ENCODE measurements at places on chromosomes 3 and 15. TPM values are rescaled to one million over a fixed set of nuclear protein-coding genes. Genes with fewer than 3 reads are reported as not detected.
A peak's percentile ranks its signal among the peaks of the same experiment; 100 is the strongest.

DNA sequence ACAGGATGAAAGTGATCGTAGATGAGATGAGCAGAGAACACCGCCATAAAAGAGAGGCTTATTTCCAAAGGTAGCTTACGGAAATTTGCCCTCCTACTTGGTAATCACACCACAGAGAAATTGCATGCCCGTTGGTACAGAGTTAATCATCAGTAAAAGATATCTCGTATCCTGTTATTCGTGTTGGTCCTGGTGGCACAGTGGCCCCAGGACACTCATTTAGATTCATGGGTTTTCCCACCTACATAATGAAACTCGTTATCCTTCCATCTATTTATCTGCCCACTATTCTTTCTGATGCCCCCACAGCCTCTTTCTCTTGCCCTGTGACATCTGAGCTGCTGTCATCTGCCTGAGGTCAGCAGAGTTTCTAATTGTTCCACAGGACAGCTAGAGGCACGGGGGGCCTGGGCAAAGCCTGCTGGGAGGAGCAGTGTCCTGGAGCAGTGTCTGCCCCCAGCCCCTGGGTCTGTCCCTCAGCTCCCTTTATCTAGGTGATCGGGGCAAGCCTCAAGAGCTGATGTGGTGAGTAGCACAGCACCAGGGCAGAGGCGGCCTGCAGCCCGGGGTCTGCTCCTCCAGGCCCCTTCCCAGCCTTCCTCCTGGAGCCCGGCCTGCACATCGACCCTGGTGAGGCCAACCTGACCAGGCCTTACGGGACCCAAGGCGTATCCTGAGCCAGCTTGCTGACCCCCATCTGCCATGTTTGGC, 42.2 kb downstream of the PXYLP1 start:
- H3K4me3 ChIP-seq, result no peak overlapping the region
- no peaks in the 10 kb centered on the region for H3K27me3 ChIP-seq
- no peaks in the 10 kb centered on the region for H3K36me3 ChIP-seq
- H3K27ac ChIP-seq, result no peak overlapping the region
- DNase-seq, result no peak

DNA sequence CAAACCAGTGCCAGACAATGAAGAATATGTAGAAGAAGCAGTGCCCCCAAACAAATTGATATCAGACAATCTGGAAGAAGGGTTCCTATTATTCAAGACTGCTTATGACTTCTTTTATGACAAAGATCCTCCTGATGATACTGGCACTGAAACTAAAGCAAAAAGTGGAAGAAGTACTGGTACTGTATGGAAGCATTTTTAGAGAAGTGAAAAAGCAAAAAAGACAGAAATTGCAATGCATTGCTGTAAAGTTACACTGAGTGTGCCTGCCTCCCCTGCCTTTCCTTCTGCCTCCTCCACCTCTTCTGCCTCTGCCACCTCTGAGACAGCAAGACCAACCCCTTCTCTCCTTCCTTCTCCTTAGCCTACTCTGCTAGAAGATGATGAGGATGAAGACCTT, 167.6 kb downstream of the PLCL2 start:
- H3K4me1 ChIP-seq, result peaks cover 13% of the 10 kb centered on the region
- no peak overlapping the region for H3K4me3 ChIP-seq
- H3K36me3 ChIP-seq, result no peaks in the 10 kb centered on the region
- H3K27ac ChIP-seq, result no peak overlapping the region
- DNase-seq, result no peak
- no peaks in the 10 kb centered on the region for H3K27me3 ChIP-seq

DNA sequence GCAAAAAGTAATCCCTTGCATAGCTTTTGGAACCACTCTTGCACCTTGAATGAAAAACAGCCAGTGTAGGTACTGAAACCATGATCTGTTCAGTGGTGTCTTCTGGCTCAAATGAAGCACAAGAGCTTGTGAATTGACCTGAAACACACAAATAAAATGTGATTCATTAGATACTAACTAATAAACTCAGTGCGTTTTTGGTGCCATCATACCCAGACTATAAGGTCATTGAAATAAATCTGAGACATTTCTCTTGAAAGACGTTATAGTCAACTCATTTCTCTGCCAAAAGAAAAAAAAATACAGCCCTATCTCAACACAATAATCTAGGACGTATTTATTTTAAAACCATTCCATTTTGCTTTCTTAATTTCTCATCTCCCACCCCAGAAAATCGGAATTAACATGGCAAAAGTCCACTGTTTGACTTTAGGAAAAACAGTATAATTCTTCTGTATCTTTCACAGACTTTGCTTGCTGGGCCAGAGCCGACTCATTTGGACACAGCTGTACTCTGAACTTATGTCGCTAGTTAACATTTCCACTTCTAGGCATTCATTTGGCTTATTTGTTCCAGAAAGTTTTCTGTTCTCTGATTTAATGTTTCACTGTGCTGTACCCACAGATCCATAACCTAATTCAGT, 284.9 kb upstream of the TBL1XR1 start:
- DNase-seq, result no peak
- H3K27ac ChIP-seq, result no peak overlapping the region
- H3K4me1 ChIP-seq, result no peaks in the 10 kb centered on the region
- H3K36me3 ChIP-seq, result no peaks in the 10 kb centered on the region
- H3K27me3 ChIP-seq, result no peaks in the 10 kb centered on the region

DNA sequence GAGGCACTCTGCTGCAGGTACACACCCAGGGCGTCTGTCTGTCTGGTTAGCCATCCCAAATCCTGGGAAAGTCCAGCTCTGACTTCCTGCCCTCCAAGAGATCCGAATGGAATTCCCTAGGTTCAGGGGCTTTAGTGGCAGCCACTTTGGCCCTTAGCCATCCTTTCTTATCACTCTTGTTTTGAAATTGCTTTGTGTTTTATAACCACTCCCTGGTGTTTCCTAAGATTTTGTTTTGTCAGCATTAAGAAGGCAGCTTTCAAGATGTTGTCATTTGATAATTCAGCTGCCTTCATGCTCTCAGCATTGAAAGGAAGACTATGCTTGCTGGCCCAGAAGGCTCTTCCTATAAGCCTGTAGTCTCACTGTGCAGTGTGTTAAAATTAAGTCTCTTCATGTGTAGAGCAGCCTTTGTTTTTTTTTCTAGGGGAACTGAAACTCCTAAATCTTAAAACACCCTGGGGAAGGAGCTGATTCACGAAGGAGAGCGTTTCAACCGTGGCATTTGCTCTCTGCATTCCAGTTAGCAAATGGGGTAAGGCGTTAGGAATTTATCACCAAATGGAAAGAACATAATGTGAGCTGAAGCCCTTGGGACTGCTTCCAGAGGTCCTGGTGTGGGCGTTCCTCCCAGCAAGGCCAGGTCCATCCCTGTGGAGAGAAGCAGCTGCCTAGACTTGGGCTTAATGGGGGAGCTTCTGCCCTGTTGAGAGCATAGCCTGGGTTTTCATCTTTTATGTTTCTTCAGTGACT, 14.2 kb upstream of the CLEC3B start:
- peaks cover 33% of the 10 kb centered on the region for H3K4me1 ChIP-seq
- no peak for DNase-seq
- H3K36me3 ChIP-seq, result peaks cover 34% of the 10 kb centered on the region
- H3K27ac ChIP-seq, result no peak overlapping the region

The ADIPOQ gene
- not detected for total RNA-seq

The MORC1 gene
- total RNA-seq, result not detected

GRCh38 chr3:13452490-13453335, 27.4 kb upstream of the HDAC11 start:
- no peaks in the 10 kb centered on the region for H3K36me3 ChIP-seq
- no peaks in the 10 kb centered on the region for H3K27me3 ChIP-seq
- peaks cover 19% of the 10 kb centered on the region for H3K4me1 ChIP-seq
- peak; percentile 62 for DNase-seq

DNA sequence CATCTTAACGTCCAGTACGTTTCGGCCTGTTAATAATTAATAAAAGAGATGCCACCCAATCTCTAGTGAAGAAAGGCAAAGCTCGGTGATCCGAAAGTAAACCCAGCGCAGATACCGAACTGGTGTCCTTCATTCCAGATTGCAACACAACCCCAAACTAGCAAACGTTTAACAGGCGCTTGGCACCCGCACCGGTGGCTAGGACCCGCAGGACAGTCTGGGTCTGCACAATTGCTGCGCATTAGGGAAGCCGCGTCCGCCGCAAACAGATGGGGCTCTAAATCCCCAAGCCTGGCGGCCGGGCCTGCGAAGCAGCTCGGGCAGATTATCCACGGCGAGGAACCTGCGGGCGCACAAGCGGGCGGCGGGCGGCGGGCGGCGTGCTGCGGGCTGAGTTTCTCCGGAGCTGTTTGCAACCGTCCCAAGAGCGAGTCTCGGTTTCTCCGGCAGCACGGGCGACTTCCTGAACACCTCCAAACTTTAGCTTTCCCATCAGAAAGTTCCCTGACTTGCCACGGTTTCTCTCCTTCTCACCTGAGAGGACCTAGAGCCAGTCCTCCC, 112.1 kb upstream of the ICE2 start:
- H3K36me3 ChIP-seq, result no peaks in the 10 kb centered on the region
- H3K27me3 ChIP-seq, result no peaks in the 10 kb centered on the region
- peak overlapping the region; percentile 74 for H3K4me3 ChIP-seq
- DNase-seq, result peak; percentile 54

DNA sequence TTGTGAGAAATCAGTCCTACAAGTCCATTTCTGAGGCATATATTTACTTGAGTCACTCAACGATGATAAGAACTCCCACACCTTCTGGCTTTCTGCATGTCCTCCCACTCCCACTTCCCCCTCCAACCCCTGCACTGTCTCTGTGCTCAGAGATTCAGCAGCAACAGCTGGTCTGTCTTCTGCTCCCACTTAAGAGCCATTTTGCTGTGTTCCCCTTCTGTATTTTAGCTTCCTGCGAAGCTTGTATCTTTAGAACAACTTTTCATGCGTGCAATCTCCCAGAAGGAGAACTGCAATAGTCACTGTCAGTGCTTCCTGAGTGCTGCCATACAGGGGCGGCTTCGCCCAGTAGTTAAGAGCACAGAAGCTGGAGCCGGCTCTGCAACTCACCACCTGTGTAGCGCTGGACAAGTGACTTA, 90.0 kb upstream of the SPATA12 start:
- H3K27me3 ChIP-seq, result no peaks in the 10 kb centered on the region
- H3K4me3 ChIP-seq, result no peak overlapping the region
- H3K27ac ChIP-seq, result no peak overlapping the region
- no peaks in the 10 kb centered on the region for H3K4me1 ChIP-seq
- no peak for DNase-seq
- no peaks in the 10 kb centered on the region for H3K36me3 ChIP-seq

DNA sequence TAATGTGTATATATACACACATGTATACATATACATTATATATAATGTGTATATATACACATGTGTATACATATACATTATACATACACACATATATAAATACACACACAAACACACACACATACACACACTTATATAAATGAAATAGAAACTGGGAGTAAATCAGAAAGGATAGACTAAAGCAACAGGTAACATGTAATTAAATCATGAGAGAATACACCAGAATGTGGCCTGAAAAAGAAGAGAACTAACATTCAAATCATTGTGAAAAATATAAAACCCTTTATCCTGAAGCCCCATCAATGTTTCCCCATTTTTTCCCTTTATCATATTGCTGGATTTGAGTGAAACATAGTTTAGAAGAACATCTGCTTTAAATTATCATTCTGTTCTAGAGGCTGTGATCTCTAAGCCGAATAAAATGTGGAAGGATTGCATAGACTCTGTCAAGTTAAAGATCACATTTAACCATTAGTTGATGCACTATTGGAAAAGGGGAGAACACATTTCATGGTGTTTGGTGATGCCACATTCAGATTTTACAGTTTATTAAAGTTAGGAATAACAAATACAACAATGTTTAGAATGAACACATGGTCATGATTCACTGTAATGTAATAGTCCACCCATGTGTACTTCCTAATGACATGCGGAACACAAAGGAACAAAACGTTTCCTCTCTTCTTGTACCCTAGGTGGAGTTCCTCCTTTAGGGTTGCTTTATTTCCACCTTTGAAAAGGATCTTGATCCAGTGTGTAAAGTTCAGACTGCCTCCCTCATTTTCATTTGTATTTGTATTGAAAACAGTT, 12.5 kb upstream of the THRB start:
- no peak overlapping the region for H3K4me3 ChIP-seq
- H3K4me1 ChIP-seq, result no peaks in the 10 kb centered on the region
- H3K27ac ChIP-seq, result no peak overlapping the region
- DNase-seq, result no peak
- no peaks in the 10 kb centered on the region for H3K27me3 ChIP-seq

GRCh38 chr3:122102191-122102935, 47.2 kb downstream of the CD86 start:
- H3K27me3 ChIP-seq, result peaks cover 2% of the 10 kb centered on the region
- DNase-seq, result no peak
- no peaks in the 10 kb centered on the region for H3K36me3 ChIP-seq
- no peak overlapping the region for H3K27ac ChIP-seq
- no peak overlapping the region for H3K4me3 ChIP-seq

DNA sequence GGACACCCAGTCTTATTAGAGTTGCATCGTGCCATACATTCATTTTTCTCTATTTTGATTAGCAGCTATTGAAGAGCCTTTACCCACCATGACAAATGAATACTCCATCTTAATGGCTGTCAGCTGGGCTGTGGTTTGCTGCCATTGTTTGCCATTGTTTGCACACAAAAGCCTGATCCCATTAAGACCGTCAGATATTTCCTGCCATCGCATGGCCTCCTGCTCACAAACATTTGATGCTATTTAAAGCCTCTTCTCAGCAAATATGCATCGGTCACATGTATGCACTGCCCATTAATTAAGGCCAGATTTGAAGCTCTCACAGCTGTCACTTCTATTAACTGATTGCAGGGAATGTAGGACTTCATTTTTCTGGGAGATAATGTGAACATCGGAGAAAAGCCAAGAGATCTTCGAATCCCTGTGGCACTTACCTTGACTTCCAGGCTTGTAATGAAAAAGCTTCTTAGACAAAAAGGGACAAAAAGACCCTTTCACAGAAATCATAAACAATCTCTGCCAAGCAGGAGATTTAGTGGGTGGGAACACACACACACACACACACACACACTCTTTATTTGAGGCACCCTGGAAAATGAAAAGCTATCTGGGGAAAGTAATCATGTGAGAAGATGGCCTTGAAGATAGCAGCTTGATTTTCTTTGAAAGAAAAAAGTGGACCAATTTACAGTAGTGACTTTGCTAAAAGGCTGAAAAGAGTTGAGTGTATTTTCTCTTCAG, 175.4 kb upstream of the NR2E3 start:
- DNase-seq, result no peak
- H3K4me3 ChIP-seq, result no peak overlapping the region
- H3K27me3 ChIP-seq, result no peaks in the 10 kb centered on the region
- no peaks in the 10 kb centered on the region for H3K4me1 ChIP-seq

DNA sequence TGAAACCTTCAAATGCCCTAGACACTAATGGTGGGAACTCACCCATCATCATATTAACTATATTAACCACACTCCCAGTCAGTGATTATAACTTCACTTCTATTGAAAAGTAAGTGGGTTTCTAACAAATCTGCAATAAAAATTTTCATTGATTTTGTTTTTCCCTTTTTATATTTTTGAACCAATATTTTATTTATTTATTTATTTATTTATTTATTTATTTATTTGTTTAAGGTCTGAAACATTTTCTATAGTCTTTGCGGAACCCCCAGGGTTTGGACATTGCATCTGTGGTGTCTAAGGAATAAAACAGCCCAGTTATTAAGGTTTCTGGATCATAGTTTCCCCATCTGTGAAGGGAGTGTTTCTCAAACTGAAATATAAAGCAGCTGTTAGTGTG, 16.2 kb upstream of the PLCL2 start:
- DNase-seq, result no peak
- H3K27me3 ChIP-seq, result no peaks in the 10 kb centered on the region
- H3K27ac ChIP-seq, result no peak overlapping the region
- H3K4me1 ChIP-seq, result peaks cover 14% of the 10 kb centered on the region
- H3K36me3 ChIP-seq, result no peaks in the 10 kb centered on the region
- no peak overlapping the region for H3K4me3 ChIP-seq

GRCh38 chr3:108959017-108959416, 5.3 kb upstream of the GUCA1C start:
- no peak overlapping the region for H3K27ac ChIP-seq
- no peaks in the 10 kb centered on the region for H3K27me3 ChIP-seq
- no peak overlapping the region for H3K4me3 ChIP-seq
- no peaks in the 10 kb centered on the region for H3K36me3 ChIP-seq
- DNase-seq, result no peak
